ENCODE measurements at places on chromosomes 5 and 9.

GRCh38 chr5:2866662-2867372 lies 115.3 kb upstream of the IRX2 start:
- DNase-seq: no peak

DNA sequence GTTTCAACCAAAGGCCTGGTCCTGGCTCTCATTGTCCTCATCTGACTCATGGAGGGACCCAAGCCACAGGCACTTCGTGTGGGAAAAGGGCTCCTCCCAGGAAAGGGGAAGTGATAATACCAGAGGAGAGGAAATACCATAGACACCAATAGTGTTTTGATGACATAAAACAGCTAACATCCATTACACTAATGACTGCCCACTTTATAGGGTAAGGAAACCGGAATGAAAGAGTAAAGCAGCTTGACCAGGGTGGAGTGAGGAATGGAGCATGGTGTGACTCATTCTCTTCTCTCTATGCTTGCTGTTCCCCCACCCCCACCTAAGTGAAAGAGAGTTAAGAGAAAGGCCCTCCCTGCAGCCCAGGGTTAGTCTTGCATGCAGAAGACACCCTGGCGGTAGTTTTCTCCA lies 67.4 kb upstream of the HRH2 start:
- no peak for DNase-seq

DNA sequence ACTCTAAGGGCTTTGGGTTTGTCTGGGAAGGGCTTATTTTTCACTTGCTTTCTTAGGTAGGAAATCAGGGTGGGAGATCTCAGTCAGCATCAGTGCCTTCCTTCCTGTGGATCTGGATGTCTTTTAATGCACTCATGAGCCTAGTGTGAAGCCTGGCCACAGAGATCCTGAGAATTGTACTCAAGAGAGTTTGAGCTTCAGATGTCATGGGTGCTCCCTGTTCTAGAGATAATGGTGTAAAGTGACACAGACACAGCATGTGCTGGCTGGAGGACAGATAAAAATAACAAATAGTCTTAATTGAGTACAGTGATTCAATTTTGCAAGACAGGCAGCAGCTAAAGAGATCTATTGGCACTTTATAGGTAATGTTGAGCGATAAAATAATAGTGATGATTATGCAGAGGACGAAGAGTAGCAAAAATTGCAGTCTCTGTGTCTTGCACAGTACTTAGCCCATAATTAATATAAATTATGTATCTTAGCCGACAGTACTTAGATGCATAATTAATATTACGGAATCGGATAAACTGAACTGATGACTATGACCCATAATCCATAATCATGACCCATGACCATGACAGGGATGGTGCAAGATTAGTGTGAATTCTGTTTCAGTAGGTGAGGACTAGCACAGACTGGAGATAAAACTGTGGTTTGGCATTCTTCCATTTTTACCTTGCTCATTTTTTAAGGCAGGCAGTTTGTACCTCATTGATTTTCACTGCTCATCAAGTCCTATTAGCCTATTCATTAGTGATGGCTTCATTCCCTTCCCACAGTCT lies 408.7 kb upstream of the PIK3R1 start:
- no peak for DNase-seq

DNA sequence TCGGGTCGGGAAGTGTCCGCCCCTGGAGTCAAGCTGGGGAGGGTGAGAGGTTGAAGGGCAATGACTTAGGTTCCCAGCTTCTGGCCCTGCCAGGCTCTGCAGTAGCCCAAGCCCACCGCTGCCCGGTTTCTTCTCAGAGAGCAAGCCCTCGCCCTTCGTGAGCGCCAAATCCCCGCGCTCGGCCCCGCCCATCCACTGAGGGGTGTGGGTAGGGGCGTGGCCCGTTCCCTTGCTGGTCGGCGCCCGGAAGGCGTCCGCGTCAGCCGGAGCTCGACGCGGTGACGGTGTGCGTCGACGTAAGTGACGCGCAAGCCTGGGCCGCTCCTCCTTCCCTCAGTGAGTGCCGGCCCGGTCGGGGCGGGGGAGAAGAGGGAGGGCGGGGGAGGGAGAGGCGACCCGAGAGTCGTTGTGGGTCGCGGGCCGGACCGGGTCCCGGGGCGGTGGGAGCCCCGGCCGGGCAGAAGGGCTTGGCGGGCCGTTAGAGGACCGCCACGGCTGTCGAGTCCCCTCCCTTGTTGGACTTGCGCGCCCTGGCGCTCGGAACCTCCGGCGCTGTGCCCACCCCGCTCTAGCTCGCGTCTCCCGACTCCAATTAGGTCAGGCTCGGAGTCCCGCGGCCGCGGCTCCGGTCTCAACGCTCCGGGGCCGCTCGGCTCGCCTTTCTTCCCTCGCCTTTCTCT lies 659 bp downstream of the ZNF131 start:
- DNase-seq: peak; percentile 90

- DNase-seq: no peak
Measured at GRCh38 chr5:40227366-40227765, 452.3 kb upstream of the PTGER4 start.

- no peak for DNase-seq
Measured at GRCh38 chr5:11143456-11144267, 382.6 kb upstream of the DAP start.

GRCh38 chr5:998246-999031 lies 10.2 kb upstream of the NKD2 start:
- DNase-seq: no peak

GRCh38 chr5:141258948-141259347 lies 13.8 kb downstream of the PCDHB15 start:
- DNase-seq: no peak

DNA sequence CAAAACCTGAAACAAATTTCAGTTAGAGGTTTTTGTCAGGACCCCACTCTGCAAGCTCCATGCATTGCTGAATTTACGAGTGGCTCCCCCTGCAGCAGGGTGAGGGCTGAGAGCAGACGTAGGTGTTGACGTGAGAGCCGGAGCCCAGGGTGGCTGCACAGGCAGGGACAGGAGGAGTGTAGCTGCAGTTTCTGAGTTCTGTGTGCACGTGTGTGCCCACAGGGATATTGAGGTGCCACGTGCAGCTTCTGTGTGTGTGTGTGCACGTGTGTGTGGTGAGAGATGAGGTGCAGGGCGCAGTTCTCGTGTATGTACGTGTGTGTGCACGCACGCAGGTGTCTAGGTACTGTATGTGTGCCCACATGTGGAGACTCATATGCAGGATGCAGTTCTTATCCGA lies 14.6 kb downstream of the PLEKHG4B start:
- no peak for DNase-seq

DNA sequence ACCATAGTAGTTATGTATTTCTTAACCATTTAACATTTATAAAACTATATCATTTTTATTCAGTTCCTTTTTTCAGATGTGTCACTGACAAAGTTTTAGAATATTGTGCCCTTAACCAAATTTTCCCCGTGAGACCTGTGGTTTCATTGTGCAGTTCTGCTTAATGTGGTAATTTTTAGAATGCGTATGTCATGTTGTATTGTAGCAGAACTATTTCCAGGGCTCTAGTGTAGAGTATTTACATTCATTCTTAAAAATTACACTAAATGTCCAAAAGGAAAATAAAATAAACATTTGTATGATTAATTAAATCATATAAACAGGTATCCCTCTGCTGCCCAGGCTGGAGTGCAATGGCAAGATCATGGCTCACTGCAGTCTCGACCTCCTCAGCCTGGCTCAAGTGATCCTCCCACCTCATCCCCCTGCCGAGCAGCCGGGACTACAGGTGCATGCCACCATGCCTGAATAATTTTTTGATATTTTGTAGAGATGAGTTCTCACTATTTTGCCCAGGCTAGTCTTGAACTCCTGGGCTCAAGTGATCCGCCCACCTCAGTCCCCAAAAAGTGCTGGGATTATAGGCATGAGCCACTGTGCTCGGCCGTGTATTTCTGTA lies 15.4 kb downstream of the SERINC5 start:
- DNase-seq: no peak

- no peak for DNase-seq
Measured at GRCh38 chr5:166074582-166075481, 2216.6 kb upstream of the WWC1 start.

Data from stimulated activated CD4-positive, alpha-beta T cell treated with anti-CD3 and anti-CD28 coated beads, Interleukin-1b, Interleukin-23, amount 100 ng/mL, for 1 hour (primary cell).